ENCODE measurements at places on chromosomes 3 and 15.

DNA sequence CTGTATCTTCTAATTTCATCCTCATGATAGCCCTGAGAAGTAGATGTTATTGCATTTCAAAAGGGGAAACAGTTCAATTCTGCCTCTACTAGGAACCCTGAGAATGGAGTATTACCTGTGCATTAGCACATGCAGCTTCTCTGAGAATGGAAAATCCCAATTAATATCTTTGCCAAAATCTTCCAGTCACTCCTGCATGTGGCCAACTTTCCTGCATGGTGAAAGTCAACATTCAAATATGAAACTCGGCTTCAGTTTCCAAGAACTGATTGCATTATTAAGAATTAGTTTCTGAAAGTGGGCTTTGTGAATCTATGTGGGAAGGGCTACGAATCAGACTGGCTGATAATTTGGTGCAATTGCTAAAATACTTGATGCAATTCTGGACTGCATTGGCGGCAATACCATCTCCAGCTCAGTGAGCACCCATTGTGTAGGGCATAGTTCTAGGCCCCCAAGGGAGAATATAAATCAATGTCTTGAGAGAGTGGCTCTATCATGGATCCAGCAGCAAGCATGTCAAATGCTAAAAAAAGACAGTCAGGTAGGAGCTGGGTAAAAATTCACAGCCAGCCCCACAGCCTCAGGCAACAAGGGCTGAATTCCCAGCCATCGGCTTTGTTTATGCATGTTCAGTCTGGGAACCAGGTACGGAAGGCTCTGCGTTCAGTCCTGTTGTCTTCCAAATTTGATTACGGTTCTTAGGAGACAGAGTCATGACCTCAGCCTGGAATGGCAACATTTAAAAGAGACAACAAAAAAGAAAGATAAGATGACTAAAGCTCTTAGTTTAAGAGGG, 18.8 kb upstream of the BCL6 start:
- DNase-seq: peak; percentile 61

DNA sequence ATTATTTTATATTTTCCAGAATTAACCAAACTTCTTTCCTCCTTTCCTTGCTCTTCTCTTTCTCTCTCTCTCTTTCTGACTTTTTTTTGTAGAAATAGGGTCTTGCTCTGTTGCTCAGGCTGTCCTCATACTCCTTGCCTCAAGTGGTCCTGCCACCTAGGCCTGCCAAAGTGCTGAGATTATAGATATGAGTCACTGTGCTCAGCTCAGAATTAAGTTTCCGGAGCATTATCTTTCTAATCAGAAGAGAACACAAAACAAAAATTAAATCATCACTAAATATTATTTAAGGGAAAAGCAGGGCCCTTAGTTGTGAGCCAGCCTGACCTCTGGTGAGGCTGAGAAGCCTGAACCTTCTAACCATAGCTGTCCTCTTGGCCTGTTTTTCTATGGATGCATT, 168.2 kb downstream of the SOX2 start:
- no peak for DNase-seq

DNA sequence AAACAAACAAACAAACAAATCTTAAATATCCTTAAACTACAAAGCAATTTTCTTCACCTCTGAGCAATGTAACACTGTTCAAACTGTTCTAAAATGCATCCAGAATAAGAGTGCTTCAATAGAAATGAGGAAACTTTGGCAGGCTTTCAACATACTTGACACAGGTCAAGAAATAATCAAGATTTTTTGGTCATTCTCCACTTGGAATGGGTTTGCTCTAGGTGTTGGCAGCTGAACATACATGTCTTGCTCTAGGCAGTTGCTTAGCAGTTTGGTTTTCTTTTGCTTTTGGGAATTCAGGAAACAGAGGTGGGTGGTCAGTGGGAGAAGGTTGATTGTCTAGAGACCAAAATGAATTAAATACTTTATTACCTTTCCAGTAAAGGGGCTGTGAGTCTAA, 1.4 kb upstream of the LRRC3B start:
- peak; percentile 18 for DNase-seq

DNA sequence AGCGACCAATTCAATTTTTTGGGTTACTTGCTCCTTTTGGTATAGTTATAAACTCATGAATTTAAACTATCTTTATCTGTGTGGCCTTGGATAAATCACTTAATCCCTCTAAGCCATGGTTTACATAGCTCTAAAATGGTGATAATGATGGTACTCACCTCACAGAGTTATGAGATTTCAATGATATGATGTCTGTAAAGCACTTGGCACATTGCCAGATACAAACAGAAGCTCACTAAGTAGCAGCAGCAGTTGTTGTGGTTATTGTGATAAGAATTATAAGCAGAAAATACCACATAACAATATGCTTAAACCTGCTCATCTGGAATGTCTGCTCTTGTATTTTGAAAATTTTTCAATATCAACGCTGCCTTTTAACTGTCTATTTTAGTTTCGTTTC, 185.1 kb upstream of the SNTN start:
- DNase-seq: peak; percentile 17

DNA sequence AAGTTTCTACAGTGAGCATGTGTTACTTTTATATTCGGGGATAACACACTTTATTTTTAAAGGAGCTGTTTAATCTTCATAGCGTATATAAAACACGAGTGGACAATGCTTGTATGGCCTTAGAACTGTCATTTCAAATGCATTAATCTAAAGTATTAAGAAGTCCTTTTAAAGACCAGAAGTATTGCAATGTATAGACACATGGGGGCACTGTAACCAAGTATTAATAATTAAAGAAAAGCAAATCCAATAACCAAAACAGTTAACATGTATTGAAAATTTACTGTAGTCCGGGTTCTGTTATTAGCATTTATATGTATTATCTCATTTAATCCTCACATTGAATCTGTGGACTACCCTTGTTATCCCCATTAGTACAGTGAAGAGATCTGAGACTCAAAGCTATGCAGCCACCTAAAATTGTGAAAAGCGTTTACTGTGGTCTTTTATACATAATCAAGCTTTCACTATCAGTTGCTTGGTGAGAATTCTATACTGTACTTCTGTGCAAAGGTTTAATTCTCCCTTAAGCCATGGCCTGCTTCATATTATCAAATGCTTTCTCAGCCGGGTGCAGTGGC, 10.1 kb downstream of the ARL14 start:
- DNase-seq: peak; percentile 55

Measured in trophoblast cell (in vitro differentiated cells and primary cell).